ENCODE measurements at places on chromosomes 7 and 10.

- peak; percentile 26 for DNase-seq
Observed at GRCh38 chr10:129756912-129757901, 206.9 kb downstream of the EBF3 start.

GRCh38 chr7:127252377-127252713 lies 396 bp downstream of the GRM8 start:
- DNase-seq, result no peak

GRCh38 chr7:50626286-50626685 lies 61.1 kb upstream of the DDC start:
- no peak for DNase-seq

DNA sequence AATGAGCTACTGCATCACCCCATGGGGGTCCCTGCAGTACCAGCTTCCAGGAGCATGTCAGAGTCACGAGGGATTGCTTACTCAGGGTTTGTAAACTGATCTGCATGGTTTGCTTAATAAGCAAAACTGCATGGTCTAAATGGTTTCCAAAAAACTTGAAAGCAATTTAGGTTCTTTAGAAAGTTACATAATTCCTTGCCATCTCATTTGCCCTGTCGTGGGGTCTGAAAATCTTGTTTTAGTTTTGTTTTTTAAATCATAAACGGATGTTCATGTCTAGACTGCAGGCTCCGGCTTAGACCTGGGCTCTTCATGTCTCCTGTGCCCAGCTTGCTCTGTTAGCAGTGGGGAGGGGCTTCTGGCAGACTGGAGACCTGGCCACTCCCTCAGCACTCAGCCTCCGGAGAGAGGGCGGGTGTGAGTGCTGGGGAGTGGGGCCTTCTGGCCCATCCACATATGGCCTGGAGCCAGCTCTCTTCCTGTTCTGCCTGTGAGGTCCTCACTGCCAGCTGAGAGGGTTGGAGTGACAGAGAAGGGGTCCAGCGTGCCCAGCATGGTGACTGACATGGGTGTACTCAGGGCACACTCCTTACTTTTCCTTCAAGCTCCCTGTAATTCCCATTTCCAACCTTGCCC lies 17.5 kb downstream of the PRF1 start:
- peak; percentile 46 for DNase-seq

- no peak for DNase-seq
Observed at GRCh38 chr10:128087146-128087883, 38.9 kb downstream of the MKI67 start.

- no peak for DNase-seq
Observed at GRCh38 chr7:101804088-101804963, 13.1 kb upstream of the CUX1 start.

GRCh38 chr10:59258890-59259289 lies 82.4 kb downstream of the PHYHIPL start:
- no peak for DNase-seq

DNA sequence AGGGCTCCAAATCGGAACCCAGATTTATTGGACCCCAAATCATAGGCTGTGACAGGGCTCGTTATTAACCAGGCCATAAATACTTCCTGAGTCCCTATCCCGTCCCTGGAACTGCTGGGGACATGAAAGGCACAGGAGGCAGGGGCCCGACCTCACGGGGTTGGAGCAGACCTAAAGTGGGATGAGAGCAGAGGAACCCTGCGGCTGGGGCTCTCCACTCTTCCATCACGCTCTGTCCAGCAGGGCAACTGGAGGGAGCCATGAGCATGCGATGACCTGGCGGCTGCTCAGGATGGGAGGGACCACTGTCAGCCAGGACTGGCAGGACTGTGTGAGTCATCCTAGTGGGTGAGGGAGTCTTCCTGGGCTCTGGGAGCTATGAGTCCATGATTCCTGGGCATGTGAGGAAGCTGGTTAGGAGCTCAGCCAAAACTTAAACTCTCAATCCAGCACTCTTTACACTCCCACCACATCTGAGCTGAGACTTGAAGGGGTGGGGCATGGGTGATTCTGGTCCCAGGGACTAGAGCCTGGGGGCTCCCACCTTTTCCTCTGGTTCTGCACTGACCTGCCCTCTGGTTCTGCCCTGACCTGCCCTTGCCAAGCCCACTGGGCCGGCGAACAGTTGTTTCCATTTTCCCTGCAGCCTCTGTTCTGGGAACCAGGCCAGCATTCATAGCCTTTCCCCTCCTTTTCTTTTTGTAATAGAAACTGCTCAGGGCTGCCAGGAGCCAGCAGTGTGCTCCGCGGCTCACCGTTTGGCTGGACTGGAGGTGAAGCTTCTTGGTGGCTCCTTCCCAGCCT lies 47.1 kb downstream of the SYPL1 start:
- peak; percentile 87 for DNase-seq

DNA sequence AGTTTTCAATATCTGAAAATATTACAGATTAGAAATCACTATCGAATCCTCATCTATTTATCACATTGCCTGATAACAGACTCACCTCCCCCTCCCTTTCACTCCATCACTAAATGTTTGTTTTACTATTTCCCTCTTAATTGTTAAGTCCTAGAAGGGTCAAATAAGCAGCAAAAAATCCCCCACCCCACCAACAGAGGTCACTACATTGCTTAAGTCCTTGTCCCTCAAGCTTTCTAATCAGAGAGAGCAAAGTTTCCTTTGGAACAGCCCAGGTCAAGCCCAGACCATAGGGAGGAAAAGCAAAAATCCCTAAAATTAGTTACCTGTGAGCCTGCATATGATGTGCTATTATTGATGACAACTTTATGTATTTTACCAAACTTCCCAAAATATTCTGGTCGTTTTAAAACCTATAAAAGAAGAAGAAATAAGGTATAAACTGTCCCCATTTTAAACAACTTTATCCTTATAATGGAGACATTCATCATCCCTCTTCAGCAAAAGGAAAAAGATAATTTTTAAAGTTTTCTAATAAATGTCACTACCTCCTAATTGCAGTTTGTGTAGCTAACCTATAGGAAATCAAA lies 95.0 kb downstream of the CNOT4 start:
- peak; percentile 20 for DNase-seq

DNA sequence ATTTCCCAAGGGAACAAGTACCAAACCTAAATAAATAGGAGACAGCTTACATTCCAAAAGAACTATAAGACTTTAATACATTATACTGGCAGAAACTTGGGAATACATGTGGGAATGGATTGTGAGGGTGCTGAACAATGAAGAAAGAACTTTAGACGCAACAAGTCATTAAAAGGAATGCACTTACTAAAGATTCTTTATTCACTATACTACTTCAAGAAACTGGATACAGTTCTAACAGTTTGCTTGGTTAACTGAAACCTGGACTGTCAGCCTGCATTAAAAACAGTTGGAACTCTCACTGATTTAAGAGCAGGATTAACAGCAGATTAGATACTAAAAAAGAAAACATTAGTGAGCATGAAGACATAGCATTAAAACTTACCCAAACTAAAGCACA lies 12.0 kb downstream of the CACUL1 start:
- no peak for DNase-seq

GRCh38 chr10:44922021-44922420 lies 10.9 kb downstream of the TMEM72 start:
- DNase-seq, result no peak

DNA sequence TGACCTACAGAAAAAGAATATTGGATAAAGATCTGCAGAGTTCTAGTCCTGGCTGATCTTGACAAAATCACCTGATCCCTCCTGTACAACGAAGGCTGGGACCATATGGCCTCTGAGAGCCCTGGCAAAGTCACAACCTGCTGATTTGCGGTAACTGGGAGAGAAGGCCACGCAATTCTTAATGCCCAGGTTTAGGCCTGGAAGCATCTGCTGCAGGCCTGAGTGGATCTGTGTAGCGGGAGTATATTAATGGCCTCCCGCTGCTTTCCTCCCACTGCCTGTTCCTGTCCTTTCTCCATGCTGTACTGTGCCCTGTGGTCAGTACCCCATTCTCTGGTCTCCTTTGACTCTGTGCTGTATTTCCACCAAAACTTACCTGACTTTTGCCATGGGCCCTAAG lies 24.2 kb downstream of the AKR1B1 start:
- no peak for DNase-seq

GRCh38 chr7:150962553-150963399 lies 15.3 kb downstream of the KCNH2 start:
- no peak for DNase-seq

DNA sequence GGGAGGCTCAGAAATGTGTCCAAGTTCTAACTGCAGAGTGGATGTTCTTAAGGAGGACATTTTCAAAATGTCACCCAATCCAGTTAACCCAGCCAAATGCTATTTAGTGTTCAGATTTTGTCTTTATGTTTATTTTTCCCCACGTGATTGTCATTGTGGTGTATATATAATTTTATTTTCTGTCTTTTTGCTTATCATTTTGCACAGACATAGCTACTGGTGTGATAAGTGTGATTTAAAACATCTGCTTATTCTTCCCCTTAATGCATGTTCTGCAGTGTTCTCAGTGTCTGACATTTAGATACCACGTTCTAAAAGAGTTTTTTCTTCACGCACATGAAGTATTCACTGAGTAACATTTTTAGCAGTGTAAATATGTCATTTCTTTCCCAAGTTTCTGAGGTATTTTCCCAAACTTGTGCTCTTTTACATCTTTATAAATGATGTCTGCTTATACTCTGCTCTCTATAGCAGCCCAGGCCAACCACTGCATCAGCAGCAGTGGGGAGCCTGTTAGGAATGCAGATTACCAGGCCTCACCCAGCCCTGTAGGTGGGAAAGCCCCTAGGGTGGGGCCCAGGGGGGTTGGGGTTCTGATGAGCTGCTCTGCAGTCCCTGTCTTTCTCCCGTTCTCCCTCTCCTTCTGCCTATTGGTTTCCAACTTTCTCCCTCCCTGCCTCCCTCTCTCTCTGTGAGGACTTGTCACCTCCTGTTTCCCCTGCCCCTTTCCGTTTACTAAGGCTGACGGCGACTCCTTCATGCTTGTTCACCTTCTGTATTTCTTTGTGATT lies 20.8 kb downstream of the ADCY1 start:
- DNase-seq, result no peak

DNA sequence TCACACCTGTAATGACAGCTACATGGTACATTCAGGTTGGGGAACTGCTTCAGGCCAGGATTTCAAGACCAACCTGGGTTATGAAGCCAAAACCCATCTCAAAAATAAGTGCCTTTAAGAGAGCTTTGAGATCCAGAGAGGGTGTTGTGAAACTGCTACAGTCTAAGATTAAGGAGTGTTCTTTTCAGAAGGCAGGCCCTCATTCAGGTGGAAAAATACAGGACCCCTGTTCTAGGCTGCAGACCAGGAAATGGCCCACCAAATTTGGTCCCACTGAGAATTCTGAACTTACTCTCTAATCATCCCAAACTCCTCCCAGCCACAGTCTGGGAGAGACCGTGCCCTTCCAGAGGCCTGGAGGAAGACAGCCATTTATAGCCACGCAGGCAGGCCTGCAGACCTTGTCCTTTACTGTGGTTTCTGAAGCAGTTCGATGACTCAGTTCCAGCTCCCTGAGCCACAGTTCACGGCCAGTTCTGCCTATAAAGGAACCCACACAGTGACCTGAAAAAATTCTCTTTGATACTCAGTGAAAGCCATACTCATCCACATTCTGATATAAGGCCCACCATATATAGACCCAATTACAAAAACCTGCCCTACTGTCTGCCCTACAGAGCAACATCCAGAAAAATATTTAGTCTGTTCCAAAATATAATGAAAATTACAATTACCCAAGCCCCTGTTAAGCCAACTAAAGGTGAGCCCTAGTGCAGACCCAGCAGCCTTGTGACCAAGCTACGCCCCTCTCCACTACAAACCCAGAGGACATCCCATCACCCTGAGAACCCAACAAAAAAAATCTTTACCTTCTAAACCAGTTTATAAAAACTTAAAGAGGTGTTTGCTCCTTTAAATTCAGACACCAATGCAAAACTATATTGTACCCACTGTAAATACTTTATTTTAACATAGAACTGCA lies 21.2 kb downstream of the ZNF680 start:
- DNase-seq, result peak; percentile 37
